T-cell (primary cell): ENCODE measurements at places on chromosomes 4 and X.

GRCh38 chr4:23874536-23874901 lies 15.3 kb downstream of the PPARGC1A start:
- no peak for DNase-seq

DNA sequence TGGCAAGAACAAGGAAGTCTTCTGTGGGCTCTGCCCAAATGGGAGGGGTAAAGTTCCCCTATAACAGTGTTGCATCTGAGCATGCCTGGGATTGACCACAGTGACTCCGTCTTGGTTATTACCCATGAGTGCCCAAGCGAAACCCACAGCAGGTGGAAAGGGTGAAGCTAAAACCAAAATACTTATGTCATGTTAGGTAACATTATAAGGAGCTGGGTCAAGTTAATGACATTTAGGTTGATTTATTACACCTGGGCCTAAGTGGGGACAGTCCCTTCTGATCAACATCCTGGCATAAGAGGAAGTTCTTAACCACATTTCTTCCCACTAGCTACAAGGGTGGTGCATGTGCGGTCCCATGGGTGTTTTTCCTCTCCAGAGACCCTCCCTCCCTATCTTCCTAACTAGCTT lies 1.3 kb upstream of the ZNF732 start:
- DNase-seq, result no peak

GRCh38 chr4:17722356-17722700 lies 59.1 kb downstream of the FAM184B start:
- no peak for DNase-seq

GRCh38 chrX:65508851-65509250 lies 25.7 kb downstream of the LAS1L start:
- DNase-seq, result no peak

- DNase-seq, result no peak
Observed at GRCh38 chr4:39083164-39083563, 21.1 kb downstream of the KLHL5 start.
